ENCODE measurements at places on chromosomes 2 and 18.

DNA sequence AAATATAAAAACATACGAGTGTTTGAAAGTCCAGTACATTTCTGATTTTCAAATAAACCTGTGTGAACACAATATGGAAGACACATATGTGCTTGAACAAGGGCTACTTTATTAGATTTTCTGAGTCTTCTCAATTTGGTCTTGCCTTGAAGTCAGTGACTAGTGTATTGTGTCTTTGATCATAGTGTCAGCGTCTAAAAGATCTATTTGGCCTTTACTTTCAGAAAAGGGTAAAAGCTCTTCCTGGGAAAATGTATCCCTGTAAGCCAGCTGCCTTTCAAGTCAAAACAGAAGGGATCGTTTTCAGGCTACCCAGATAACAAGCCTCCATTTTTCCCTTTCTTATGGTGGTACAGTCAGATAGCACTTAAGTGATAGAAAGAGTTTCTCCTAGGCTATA, 471.9 kb downstream of the CMPK2 start:
- DNase-seq, result no peak

GRCh38 chr2:222854773-222855700, 5.8 kb upstream of the ACSL3 start:
- DNase-seq, result no peak

DNA sequence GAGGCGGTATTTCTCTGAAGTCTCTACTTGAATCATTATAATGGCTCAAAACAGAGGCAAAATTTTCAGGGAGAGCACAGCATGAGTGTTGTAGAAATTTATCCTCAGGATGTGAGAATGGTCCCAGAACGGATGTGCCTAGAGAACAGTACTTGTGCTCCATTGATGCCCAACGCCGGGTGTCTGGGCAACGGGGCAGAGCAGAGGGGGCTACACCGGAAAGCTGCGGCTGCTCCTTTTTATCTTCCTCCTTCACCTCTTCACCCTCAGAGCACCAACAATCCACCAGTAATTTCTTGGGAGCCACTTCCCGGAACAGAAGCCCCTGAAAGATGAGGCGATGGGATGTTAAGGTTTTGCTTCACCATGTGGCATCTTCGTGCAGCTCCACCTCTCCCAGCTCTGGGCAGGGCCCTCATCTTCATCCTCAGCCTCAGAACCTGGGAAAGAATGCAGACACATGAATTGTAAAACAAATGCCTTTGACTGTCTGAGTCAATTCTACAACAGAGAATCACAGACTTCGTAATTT, 71.5 kb downstream of the PTGR3 start:
- DNase-seq, result no peak

DNA sequence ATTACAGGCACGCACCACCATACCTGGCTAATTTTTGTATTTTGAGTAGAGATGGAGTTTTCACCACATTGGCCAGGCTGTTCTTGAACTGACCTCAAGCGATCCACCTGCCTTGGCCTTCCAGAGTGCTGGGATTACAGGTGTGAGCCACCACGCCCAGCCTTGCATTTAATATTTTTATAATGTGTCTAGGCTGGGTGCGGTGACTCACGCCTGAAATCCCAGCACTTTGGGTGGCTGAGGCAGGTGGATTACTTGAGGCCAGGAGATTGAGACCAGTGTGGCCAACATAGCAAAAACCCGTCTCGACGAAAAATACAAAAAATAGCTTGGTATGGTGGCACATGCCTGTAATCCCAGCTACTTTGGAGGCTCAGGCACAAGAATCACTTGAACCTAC, 3.2 kb downstream of the RPL37A start:
- no peak for DNase-seq

DNA sequence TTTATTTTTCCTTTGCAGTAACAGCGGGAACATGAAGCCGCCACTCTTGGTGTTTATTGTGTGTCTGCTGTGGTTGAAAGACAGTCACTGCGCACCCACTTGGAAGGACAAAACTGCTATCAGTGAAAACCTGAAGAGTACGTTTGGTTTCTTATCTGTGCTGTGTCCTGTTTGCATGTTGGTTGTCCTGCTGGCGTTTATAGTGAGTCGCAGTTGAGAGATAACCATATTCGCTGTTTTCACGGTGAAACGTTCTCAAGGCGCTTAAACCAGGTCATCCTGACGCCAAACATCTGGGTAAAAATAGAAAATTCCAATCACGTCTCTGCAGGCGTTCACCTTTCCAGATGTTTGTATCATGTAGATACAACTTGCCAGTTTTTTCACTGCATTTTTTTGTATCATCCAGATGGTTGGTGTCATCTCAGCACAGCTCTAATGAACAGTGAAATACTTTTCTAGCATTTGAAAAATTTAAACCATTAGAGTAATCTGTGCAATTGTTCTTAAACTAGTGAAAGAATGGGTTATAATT, 21.2 kb downstream of the CLUL1 start:
- DNase-seq, result no peak

- no peak for DNase-seq
These were observed 33.5 kb downstream of the DAPL1 start for GRCh38 chr2:158828378-158829164.

GRCh38 chr2:54306556-54306955, 50.5 kb upstream of the TSPYL6 start:
- DNase-seq, result no peak

GRCh38 chr2:142940606-142941223, 63.3 kb downstream of the KYNU start:
- no peak for DNase-seq

Data from CD4-positive, alpha-beta T cell treated with Interleukin-17A for 1 hour (primary cell).